Stimulated activated CD8-positive, alpha-beta memory T cell treated with anti-CD3 and anti-CD28 coated beads, Interleukin-4, amount 100 ng/mL, for 48 hours (primary cell): ENCODE measurements at places on chromosomes 4 and X.

GRCh38 chr4:54228961-54229501 is at the start of gene PDGFRA:
Gene PDGFRA (plus strand): TSS chr4:54229293. CDS start chr4:54258769, 29,476 bp downstream.
- no peak for DNase-seq

GRCh38 chr4:113436360-113436759 is 325.2 kb downstream of the CAMK2D start:
- DNase-seq, result no peak

DNA sequence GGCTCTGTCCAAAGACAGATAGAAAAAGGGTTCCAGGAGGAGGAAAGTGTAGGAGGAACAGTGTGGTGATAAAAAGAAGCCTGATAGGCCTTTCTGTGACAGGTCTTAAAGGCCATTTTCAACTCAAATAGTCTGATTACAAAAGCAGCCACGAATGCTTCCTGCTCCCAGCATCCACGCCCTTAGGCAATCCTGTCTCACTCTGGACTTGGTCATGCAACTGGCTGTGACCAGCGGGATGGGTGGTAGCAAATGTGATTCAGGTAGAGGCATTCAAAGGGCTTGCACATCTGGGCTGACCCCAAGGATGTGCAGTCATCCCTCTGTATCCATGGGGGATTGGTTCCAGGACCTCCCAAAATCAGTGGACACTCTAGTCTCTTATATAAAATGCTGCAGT is 14.4 kb upstream of the SEPSECS start:
- no peak for DNase-seq

GRCh38 chr4:128776794-128777216 is 32.7 kb upstream of the JADE1 start:
- no peak for DNase-seq

GRCh38 chr4:95294321-95294720 is 254.5 kb downstream of the UNC5C start:
- no peak for DNase-seq

- DNase-seq, result no peak
These were observed 25.1 kb upstream of the PRDM8 start for GRCh38 chr4:80172203-80172602.

DNA sequence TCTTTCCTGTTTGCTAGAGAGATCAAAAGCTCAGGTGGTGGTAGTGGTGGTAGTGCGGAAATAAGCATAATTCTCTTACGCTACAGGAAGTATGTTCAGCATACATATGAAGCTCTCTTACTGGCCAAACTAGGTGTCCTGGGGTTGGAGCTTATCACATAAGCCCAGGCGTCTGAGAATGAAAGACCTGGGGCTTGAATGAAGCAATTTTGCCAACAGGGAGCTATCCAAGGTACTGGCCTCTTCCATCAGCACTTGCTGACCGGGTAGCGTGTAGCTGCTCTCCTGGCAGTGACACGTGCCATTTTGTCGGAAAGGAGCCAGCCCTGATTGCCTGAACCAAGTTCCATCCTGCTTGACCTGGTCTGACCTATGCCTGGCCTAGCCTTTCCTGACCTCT is 65.9 kb upstream of the HPF1 start:
- peak; percentile 24 for DNase-seq

DNA sequence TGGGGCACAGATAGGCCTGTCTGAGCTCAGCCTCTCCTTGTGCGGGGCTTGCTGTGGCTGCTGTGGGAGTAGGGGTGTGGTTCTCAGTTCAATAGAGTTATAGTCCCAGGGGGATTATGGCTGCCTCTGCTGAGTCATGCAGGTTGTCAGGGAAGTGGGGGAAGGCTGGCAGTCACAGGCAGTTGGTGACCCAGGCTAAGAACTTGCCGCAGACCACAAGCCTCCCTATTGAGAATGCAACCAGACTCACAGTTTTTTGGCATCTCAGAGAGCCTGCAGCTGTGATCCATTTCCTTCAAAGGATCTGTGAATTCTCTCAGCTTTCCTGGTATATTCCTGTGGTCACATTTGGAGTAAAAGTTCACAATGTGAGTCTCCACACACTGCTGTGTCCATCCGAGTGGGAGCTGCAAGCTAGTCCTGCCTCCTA is 364.9 kb downstream of the ZNF674 start:
- DNase-seq, result peak; percentile 22
